ENCODE measurements at places on chromosomes 7 and 10. TPM values are rescaled to one million over a fixed set of nuclear protein-coding genes. Genes with fewer than 3 reads are reported as not detected.

The ADAM22 gene
- total RNA-seq: 0.36 TPM

The HOXA9 gene
- 19.5 TPM for total RNA-seq

The MSMB gene
- not detected for total RNA-seq

The AS3MT gene
- 6.2 TPM for total RNA-seq

The SPDYE5 gene
- total RNA-seq: not detected

The NACAD gene
- total RNA-seq: 0.72 TPM

The PAPOLB gene
- under 0.01 TPM for total RNA-seq

The ENTPD7 gene
- total RNA-seq: 35.5 TPM

The TRIM74 gene
- total RNA-seq: not detected

The IL6 gene
- total RNA-seq: 37.4 TPM

The RTKN2 gene
- 8.0 TPM for total RNA-seq

The CHST3 gene
- 43.1 TPM for total RNA-seq

The GRID1 gene
- total RNA-seq: not detected

The TMEM273 gene
- total RNA-seq: 0.59 TPM

The NT5C3A gene
- total RNA-seq: 25.0 TPM

The HOXA11 gene
- 14.4 TPM for total RNA-seq

The HMX3 gene
- not detected for total RNA-seq

The PNLIPRP1 gene
- not detected for total RNA-seq

The FAM25C gene
- total RNA-seq: not detected

The MLXIPL gene
- total RNA-seq: 0.29 TPM

The HOXA10 gene
- 43.1 TPM for total RNA-seq

The GSTO2 gene
- 2.2 TPM for total RNA-seq

The AQP1 gene
- total RNA-seq: 0.59 TPM

The GRM3 gene
- not detected for total RNA-seq

The OLAH gene
- not detected for total RNA-seq

The CYP26C1 gene
- under 0.01 TPM for total RNA-seq

The EEPD1 gene
- total RNA-seq: 9.0 TPM

The SPDYE8 gene
- not detected for total RNA-seq

The AOAH gene
- not detected for total RNA-seq

The ADCY1 gene
- total RNA-seq: 0.59 TPM

The AKR1B15 gene
- total RNA-seq: 0.29 TPM

The TRIL gene
- total RNA-seq: 0.29 TPM

The HOXA2 gene
- 0.36 TPM for total RNA-seq

The KIF20B gene
- 4.7 TPM for total RNA-seq

The KCNH2 gene
- total RNA-seq: not detected

The CDC14C gene
- 0.29 TPM for total RNA-seq

The VWA2 gene
- total RNA-seq: under 0.01 TPM

The LRRTM3 gene
- total RNA-seq: not detected

The PPP1R3A gene
- total RNA-seq: not detected

The PLAU gene
- 27.9 TPM for total RNA-seq

The CFTR gene
- total RNA-seq: not detected

The MAP3K8 gene
- total RNA-seq: 10.3 TPM

The GRB10 gene
- 69.5 TPM for total RNA-seq

The SORCS1 gene
- total RNA-seq: not detected

The GDF2 gene
- not detected for total RNA-seq

The FUOM gene
- 5.1 TPM for total RNA-seq

The TRPV6 gene
- not detected for total RNA-seq

The CPXM2 gene
- total RNA-seq: 0.36 TPM

The C7orf33 gene
- not detected for total RNA-seq

The TWIST1 gene
- 101 TPM for total RNA-seq

The KIF11 gene
- total RNA-seq: 5.3 TPM

The EEF1AKMT2 gene
- 20.3 TPM for total RNA-seq

The ANKRD30A gene
- not detected for total RNA-seq
